ENCODE measurements at places on chromosomes 1 and 21.

- DNase-seq, result no peak
These were observed 432.3 kb downstream of the DPYD start for GRCh38 chr1:97488530-97488929.

DNA sequence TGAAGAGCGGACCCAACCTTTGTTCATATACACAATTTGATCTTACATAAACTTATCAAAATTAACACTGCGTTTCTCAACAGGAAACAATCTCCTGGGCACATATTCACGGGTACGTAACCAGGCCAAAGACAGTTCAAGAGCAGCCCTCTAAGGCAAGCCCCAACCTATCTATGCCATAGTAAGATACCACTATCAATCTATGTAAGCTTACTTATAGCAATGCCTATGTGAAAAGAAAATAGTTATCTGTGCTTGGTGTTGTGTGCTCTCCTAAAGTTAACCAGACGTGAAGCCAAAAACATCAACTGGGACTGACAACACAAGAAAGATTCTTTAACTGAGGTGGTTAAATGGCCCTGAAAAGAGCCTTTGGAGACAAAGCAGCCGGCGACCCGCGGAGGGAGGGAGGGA lies 49.4 kb upstream of the BOLA1 start:
- DNase-seq, result no peak

GRCh38 chr21:41972511-41973205 lies 18.8 kb upstream of the C2CD2 start:
- no peak for DNase-seq

GRCh38 chr1:89364954-89365550 lies 1.2 kb downstream of the GBP6 start:
- no peak for DNase-seq

DNA sequence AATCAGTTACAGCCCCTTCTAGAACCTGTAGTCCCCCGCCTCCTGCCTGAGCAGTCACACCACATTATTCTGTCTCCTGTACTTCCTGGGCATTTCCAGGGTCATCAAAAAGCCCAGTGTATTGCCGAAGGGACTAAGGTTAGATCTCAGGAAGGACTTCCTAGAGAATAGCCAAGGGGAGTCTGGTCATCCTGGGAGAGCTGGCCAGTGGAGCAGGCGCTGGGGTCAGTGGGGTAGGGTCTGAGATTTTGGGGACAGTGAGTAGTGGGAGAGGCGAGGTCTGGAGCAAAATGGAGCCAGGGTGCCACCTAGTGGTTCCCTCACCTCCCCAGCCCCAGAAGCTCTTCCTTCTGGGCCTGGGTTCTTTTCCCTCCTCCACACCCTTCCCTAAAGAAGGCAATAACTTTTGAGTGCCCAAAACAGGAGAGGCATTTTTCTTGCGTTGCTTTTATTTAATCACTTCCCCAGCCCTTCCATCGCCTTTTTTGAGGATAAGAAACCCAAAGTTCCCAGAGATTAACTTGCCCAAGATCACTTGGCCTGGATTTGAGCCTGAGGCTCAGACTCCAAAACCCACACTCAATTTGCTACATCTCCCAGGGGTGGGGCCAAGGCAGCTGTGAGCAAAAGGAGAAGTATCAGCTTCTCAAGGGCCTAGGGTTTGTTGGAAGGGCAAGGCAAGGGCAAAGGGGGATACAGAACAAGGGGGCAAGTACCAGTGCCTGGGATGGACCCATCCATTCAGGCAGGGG lies 7.3 kb upstream of the PMVK start:
- peak; percentile 70 for DNase-seq

DNA sequence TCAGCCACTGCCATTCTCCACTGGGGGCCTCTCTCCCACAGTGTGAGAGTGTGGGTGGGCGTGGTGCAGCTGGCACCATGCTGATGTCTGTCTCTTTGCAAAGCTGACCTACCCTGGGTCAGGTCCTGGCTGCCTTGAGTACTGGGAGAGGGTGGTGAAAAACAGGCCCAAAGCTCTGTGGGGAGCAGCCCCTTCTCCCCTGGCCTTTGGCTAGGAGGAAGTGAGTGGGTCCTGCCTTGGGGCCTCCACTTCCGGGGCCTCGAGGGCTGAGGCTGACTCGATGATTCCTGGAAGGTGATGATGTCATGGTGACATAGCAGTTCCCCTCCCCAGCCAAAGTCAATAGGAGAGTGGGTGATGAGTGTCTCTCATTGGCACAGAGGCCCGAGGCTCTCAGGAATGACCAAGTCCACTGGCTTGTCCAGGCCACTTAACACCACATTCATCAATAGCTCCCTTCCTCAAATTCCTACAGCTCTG lies 53.0 kb downstream of the IER5 start:
- no peak for DNase-seq

DNA sequence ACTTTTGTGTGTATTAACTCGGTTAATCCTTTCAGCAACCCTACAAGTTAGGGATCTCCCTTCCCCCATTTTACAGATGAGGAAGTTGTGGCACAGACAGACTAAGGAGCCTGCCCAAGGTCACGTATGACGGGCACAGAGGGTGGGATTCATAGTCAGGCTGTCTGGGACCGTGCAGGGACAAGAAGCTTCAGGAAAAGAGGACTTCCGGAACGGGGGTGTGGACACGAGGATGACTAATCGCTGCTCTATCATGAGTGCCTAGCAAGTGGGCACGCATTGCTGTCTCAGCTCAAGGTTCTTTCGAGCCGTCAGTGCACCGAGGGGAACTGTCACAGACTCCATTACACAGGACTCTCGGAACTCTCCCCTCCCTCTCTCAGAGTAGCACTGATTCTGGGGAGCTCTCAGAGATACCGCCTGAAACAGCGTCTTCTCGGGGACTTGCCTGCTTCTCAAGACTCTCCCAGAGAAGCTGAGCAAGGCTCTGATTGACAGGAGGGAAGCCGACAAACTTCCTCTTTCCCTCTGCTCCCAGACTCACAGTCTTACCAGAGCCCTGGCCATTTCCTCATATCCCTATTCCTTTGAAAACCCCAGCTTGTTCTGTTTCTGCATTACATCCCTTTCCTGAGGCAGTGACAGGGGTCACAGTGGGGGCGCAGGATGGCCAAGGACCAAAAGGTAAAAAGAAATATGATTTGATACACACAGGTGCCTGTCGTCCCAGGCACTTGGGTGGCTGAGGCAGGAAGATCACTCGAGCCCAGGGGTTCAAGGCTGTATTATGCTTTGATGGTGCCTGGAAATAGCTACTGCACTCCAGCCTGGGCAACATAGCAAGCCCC lies 14.4 kb downstream of the FHAD1 start:
- no peak for DNase-seq

GRCh38 chr1:18949686-18950400 lies 6.6 kb downstream of the IFFO2 start:
- DNase-seq, result no peak

DNA sequence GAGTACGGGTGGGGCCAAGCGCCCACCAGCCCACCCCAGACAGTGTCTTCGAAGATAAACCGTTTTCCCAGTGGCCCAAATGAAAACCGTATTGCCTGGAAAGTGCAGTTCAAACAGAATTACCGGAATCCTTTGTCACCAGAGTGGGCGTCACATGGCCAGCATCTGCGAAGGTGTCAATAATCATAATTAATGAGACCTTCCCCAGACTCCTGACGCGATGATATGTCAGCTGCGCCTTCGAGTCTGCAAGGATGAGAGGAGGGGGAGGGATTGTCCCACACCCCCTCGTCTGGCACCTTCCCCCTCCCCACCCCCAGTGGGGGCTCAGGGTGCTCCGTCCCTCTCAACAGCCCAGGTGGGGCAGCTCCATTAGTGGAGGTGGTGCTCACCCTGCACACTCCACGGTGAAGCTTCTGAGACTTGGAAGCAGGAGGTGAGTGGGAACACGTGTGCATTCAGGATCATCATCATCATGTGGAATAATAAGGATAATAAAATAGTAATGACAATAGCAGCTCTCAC lies 215.1 kb downstream of the PTPRU start:
- no peak for DNase-seq

- no peak for DNase-seq
These were observed 155.8 kb upstream of the DNAH14 start for GRCh38 chr1:224773646-224774045.

- DNase-seq, result no peak
These were observed 48.3 kb upstream of the ARTN start for GRCh38 chr1:43885279-43885801.

- DNase-seq, result no peak
These were observed 97.2 kb downstream of the PHTF1 start for GRCh38 chr1:113662101-113662500.

- DNase-seq, result peak; percentile 76
These were observed at the start of gene KIF17 for GRCh38 chr1:20717452-20718342. Gene KIF17, minus strand, starts transcription at chr1:20718007. Its CDS starts 301 bp downstream, at chr1:20717706.

DNA sequence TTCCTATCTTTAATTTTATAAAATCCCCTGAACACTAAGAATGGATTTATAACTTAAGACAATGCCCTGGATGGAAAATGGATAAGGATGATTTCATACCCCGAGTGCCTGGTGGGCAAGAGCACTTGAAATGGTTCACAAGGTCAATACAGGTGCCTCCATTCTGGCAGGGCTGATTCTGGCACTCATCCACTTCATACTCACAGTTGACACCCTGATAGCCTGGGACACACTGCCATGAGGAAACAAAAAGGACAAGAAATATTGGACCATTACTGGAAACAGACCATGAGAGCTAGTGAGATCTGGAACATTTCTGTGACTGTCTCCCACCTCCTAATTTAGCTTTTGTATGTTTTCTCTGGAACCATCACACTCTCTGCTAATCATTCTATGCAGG lies 39.1 kb upstream of the ADAM30 start:
- DNase-seq, result no peak

GRCh38 chr1:70487910-70488665 lies 77.0 kb downstream of the CTH start:
- no peak for DNase-seq

DNA sequence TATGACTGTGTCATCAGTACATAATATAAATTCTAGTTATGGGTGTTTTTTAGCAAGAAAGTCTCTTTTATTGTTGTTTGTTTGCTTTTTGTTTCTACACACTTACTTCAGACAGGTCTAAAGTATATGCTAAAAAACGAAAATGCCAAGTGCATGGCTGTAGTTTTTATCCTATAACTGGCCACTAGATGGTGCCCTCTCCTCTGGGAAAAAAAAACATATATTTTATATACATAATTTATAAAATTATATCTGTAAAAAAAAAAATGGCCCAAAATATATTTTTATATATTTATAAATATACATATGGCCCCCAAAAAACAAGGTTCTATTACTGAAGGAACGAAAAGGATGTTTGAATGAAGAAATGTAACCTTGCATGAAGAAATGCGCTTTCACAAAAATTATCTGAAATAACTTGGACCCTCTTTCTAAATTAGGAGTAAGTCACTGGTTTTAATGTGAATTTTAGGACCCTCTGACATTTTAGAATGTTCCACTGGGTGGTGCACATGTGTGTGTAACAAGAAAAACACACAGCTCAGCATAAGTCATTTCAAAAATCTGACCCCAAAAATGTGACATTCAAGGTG lies 93.5 kb downstream of the TTLL7 start:
- no peak for DNase-seq

- no peak for DNase-seq
These were observed 511.7 kb downstream of the USP25 start for GRCh38 chr21:16241479-16241963.

GRCh38 chr1:30661311-30661710 lies 62.1 kb downstream of the MATN1 start:
- DNase-seq, result no peak

DNA sequence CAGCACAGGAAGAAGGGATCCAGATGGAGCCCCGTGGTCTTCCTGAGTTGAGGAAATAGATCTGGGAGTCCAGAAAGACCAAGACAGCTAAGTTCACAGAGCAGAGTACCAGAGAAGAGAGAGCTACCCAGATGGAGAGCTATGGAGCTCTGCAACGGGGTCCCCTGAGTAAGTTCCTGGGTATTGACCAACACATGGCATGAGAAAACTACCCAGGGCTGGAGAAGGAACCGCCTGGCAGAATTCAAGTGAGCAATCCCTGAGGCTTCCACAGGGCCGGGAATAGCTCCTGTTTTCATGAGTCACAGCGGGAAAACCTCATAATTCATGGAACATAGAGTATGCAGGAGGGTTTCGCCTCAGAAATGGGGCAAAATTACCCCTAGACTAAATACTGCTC lies 19.7 kb downstream of the STPG1 start:
- no peak for DNase-seq

DNA sequence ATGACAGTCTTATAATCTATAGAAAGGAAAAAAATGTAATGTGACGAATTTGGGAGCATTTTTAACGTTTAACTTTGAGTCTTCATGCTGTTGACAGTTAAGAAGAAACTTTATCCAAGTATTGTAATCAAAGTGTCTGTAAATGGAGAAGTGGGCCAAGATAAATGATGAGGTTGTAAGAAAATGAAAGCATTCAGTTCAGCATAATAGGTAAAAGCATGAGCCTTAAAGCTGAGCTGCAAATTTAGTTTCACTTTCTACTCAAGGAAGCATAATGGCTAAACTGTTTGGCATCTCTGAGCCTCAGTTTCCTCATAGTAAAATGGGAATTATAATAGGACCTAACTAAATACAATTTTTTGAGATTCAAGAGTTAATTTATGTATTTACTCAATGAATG lies 1554.8 kb downstream of the KCNT2 start:
- DNase-seq, result no peak

- no peak for DNase-seq
These were observed 560.1 kb downstream of the OMA1 start for GRCh38 chr1:57986432-57986831.

DNA sequence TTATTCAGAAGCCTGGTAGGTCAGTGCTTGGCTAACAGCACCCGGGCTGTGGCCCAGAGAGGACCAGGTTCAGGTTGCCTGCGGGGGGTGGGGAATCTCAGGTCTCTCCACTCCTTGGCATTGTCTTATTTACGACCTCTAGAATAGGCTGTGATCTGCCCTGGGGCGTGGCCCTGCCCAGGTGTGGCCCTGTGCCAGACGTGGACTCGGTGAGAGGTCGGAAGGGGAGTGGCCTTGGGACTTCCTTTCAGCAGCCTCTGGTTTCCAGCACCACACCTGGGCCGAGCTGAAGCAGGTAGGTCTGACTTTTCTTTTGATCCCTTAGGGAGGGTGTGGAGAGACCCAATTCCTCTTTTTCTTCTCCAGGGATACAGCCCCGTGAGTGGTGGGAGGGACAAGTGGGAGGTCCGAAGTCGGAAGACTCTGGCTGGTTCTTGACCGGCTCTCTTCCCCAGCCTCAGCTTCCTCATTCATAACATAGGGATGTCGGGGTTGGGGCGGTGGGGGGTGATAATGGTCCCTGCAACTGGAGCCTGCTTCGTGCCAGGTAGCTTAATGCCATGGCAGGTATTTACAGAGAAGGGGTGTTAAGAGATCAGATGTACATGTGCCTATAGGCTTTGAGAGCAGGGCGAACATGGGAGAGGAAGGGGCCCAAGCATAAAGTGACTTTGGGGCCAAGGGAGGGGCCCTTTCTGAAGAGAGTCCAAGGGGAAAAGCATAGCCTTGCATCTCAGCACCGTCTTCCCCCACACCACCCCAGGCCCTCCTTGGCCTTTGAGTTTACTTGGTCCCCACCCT lies 16.5 kb downstream of the ACOT11 start:
- no peak for DNase-seq

Measured in 8988T (cell line).